ENCODE measurements at places on chromosomes 3 and 15.

DNA sequence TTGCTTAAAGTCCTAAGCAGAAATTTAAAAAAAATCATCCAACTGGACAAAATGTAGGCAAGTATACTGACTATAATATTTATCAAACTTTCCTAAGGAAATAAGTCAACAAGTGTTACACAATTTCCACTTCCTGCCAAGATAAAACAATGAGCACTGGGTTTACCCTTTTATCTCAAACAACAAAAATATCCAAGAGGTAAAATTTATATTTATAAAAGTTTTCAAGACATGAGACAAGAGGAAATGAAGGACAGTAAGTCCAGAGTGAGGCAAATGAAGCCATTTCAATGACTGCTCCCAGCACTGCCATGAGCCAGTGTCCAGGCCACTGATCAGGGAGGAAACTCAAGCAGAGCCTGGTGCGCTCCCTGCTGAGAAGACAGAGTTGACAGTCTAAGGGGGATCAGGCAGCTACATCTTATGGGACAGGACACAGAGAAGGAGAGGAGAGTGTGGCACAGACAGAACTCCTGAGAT lies 439.4 kb downstream of the RAP2B start:
- no peak for DNase-seq

DNA sequence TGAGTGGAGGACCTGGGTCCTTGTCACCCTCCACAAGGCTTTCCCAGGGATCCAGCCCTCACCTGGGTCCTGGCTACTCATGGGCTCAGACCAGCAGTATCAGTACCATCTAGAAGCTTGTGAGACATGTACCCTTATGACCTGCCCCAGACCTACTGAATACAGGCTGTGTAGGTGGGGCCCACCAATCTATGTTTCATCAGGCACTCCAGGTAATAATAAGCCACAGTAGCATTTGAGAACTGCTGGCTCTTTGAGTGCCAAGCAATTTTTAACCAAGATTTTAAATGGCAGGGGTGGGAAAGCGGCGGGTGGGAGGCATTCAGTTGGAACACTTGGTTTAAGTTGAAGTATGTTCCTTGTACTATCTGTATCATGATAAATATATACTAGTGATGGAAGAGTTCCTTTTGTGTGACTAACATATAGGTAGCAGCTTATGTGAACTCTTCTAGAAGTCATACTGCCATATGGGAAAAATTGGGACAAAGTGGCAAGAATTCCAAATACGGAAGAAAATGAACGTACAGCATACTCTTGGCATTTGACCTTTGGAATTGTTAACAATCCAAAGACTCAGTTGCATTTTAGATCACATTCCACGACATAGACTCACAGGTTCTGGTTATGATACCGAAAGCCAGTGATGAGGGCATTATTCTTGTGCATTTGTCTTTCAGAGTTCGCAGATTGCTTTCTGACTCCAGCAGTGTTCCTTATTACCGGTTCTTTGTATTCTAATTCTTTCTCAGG lies 190.4 kb downstream of the GHSR start:
- no peak for DNase-seq

DNA sequence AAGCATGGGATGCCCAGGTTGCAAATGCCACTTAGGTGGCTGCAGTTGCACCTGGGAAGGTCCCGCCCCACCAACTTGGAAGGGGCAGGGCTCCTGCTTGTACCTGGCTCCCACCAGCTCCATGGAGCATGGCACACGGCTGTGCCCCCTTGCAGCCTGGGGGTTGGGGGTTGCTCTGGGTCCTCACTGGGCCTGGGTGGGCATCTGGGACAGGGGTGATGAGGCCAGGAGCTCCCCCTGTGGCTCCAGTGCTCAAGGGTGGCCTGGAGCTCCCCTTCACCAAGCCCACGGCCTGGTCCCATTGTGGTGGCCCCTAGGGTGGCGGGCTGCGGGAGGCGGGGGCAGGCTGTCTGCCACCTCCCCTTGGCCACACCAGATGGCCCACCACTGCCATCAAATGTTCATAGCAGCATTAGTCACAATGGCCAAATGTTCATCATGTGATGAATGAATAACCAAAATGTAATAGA lies 36.7 kb downstream of the GHSR start:
- DNase-seq: no peak

GRCh38 chr3:12901623-12902045 lies 60.3 kb upstream of the RPL32 start:
- no peak for DNase-seq

DNA sequence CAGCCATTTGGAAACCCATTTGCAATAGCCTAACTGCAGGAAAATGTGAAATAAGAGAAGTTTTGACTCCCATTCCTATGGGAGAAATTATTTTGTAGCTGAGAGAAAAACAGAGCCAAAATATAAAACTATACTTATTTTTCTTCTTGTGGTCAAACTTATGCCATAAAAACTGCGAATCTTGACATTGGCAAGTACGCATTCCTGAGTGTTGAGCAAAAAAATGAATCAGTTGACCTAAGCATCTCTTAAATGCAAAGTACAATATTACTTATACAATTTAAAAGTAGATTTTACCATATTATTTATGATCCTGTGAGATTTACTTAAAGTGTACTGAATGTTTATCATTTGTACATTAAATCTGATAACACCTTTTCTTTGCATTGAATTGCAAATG lies 50.1 kb upstream of the CMC1 start:
- DNase-seq: no peak

DNA sequence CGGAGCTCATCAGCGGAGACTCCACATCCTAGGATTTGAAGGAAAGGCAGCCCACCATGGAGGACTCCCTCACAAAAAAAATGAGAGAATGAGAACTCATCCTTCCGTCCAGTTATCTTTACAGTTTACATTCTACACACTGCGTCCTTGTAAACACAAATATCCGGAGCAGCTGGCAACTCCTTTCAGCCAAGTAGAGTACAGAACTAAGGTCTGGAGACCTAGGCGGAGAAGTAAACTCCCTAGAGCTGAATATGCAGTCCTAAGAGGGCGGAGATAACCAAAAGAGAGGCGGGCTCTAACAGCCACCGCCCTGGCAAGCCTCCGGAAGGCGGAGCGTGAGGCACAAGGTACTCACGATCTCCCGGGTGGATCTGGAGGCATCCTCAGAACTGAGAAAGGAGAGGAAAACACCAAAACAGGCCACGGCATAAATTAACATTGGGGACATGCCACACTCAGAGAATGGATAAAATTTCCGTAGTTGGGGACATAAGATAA lies 924 bp upstream of the SIN3A start:
- peak; percentile 32 for DNase-seq

DNA sequence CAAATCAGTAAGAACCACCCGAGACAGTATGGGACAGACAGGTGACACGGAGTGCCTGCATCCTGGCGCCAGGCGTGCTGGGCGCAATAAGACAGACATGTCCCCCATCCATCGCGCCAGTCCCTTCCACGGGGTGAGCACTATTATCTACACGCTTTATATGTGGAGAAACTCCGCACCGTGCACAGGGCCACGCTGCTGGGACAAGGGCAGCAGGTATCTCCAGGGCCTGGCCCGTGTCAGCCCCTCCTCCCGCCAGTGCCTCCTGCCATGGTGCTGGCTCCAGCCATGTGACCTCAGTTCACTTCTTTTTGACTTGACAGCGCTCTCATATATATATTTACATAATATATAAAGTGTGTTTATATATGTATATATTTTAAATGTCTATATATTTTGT lies 42.6 kb downstream of the TNK2 start:
- DNase-seq: no peak

DNA sequence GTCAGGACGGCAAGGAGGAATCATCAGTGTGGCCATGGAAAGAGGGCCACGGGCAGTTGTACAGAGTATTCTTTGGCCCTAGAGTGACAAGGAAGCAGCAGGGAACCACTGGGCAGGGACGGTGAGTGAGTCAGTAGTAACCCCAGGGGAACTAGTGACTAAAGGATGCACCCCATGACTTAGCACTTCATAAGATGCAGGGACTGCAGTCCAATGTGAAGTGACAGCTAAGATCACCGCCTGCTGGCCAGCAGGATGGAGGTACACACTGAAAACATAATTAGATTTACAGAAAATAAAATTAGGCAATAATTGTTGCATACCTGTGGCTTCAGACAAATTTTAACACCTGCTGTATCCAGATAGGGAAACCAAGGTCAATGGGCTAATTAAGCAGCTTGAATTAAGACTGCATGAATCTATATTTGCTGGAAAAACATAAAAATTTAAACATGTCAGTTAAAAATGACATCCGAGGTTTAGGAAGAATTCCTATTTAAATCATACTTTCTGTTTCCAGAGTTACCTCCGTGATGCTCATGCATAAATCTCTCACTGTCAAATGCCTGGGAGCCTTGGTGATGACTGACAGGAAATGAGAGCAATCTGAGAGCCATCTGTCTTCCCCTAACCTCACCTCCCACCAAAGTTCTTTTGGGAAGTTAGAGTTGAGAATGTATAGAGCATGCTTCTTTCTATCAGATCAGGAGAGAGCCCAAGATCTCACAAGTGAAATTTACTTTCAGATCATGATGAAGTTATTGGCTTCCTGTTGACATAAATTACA lies 56.5 kb downstream of the DCLK3 start:
- DNase-seq: no peak

GRCh38 chr3:187107989-187108388 lies 31.3 kb downstream of the RPL39L start:
- DNase-seq: no peak

DNA sequence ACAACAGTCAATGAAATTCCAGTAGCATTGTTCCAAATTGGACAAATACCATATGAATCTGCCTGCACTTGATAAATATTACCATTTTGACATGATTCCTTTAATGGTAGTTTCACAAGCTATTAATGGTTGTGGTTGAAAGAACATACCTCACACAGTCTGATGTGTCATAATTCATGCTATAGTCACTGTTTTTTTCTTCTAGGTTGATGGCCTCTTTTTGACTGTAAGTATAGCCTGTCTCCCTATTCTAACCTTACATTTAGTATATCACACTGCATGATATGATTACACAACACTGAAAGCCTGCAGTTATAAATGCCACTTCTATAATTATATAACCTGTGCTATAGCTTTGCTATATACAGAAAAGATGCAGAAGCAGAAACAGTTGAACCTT lies 834.1 kb downstream of the NSUN3 start:
- no peak for DNase-seq

DNA sequence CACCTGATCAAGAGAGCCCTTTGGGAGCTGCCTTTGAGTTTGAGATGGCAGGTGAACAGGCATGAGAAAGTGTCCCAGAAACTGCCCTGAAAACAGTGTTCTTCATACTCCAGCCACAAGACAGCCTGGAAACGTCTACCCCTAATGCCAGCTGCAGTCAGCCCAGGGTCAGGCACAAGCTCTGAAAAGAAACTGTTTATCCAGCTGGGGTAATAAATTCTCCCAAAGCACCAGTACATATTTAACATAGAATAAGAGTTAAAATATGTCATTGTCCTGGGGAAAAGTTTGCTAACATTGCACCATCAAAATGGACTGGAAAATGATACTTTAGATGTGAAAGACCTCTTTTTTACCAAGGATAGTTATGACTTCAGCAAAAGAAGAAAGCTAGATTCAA lies 66.3 kb downstream of the NEK10 start:
- no peak for DNase-seq

- peak; percentile 8 for DNase-seq
These were observed 20.5 kb upstream of the MINDY4B start for GRCh38 chr3:150925751-150926201.

GRCh38 chr15:85769182-85769900 lies 25.4 kb downstream of the KLHL25 start:
- DNase-seq: no peak

DNA sequence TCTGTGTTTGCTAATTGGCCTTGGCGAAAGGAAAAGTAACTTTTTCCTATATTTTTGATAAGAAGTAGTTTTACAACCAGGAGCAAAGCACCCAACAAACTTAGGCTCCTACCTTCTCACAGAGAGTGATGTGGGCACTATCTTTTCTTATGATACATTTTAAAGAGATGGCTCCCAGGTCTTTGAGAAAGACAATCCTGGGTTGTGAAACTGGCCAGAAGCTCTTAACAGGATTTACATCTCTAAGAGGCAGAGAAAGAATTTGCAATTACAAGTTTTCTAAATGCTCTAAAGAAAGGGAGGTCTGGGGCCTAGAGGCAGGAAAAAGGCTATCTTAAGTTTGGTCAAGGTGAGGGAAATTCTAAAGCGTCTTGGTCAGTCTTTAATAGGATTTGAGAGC lies 609.7 kb downstream of the VGLL3 start:
- no peak for DNase-seq

- no peak for DNase-seq
These were observed 10.7 kb upstream of the TUBGCP5 start for GRCh38 chr15:23049984-23050628.

DNA sequence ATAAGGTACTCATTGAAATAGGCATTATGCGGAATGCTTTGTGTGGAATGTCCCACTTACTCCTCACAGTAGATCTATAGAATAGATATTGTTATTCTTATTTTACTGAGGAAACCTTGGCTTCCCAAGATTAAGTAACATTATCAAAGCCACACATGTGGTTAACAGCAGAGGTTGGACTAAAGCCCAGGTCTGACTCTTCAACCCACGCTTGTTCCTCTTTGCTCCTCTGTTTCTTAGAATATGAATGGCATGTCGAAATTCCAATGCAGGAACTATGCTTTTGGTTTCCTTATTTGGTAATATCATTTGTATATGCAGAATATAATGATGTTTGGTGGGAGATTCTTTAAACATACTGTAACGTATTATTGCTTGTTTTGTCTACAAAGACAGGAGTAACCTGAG lies 818.8 kb upstream of the LMCD1 start:
- DNase-seq: no peak

DNA sequence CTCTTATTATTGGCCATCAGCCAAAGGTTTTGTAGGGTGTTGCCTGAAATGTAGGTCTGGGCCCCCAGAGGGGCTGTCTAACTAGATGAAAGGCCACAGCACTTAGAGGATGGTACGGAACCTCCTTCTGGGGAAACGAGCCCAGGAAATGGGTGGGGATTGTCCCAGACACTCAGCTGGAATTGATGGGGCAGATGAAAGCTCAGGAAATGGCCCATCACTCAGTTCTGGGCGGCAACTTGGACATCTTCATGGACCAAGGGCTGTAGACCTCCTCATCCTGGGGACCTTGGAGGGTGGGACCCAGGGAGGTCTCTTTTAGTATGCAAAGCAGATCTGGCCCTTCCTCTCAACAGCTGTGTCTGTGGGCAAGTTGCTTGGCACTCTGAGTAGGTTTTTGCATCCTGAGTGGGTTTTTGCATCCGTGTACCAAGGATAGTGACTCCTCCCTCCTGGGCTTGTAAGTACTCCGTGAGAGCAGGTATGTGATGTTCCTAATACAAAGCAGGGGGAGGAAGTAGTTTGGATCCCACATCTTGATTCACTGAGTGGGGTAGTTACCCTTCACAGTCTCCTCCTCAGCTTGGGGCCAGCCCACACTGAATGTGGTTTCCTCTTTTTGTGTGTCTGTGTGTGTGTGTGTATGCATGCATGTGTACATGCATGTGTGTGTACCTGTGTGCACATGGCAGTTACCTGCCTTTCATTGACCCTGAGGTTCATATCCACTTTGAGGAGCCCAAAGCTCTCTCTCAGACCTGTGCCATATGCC lies 292.0 kb downstream of the RPLP1 start:
- DNase-seq: no peak
